ENCODE measurements at places on chromosomes 16 and 17.

DNA sequence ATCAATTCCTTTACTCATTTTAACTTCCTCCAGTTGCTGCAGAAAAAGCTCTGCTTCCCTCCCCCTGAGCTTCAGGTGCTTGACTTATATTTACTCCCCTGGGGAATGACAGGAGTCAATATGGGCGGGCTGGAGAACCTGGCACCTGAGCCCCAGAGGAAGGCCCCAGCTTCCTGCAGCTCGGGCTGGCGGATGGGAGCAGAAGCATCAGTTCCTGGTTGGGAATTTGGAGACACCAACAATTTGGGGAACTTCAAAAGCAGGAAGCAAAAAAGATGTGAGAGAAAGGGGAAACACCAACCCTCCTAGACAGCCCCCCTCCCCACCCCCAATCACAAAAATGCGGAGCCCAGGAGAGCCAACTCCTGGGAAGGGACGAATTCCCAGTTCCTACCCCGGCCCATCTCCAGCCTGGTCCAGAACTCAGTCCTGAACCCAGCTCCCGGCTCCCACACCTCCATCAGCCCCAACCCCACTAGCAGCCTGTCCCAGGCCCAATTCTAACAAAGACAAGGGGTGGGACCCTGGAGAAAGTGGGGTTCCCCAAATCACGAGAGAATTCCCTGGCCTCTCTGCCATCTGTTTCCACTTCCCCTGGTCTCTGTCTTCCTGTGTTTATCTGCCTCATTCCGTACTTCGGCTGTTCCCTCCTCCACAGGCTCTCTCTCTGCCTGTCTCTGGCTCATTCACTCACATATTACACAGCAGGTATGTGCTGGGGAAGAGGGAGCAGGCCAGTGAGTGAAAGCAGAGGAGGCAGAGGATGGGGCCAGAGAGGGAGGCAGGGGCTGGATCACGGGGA, 16.2 kb upstream of the ASGR2 start:
- no peak for DNase-seq

GRCh38 chr16:9092978-9093344, 1.5 kb downstream of the HAPSTR1 start:
- DNase-seq = no peak

GRCh38 chr16:85602402-85603202, 10.5 kb upstream of the GSE1 start:
- no peak for DNase-seq

GRCh38 chr17:82300707-82301270, 16.6 kb downstream of the CD7 start:
- no peak for DNase-seq

DNA sequence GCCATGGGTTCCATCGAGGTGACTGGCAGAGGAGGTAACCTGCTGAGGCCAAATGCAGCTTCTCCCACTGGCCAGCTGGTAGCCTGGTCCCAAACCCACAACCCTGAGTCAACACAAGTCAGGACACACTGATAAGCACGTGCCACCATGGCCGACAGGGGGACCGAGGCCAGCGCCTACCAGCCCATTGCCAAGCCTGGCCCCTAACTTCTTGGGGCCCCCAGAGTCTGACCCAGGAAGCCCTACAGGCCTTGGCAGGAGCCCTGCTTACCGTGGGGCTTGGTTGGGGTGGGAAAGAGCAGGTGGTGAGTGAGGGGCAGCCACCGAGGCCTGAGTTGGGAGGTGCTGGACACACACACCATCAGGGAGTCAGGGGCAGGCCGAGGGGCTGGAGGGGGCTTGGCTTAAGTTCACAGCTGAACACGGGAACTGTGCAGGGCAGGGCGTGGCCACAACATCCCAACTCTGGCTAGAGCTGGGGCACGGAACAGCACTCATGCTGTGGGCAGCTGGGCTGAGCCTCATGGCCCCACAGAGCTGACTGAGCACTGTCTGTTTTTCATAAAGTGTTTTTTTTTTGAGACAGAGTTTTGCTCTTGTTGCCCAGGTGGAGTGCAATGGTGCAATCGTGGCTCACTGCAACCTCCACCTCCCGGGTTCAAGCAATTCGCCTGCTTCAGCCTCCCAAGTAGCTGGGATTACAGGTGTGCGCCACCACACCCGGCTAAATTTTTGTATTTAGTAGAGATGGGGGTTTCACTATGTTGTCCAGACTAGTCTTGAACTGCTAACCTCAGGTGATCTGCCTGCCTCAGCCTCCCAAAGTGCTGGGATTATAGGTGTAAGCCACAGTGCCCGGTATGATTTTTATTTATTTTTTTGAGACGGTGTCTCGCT, 5.5 kb downstream of the MRPL28 start:
- no peak for DNase-seq

GRCh38 chr17:17098551-17099179, 56.4 kb downstream of the MPRIP start:
- no peak for DNase-seq

- DNase-seq = no peak
Observed at GRCh38 chr16:11358531-11358930, 13.3 kb downstream of the RMI2 start.

DNA sequence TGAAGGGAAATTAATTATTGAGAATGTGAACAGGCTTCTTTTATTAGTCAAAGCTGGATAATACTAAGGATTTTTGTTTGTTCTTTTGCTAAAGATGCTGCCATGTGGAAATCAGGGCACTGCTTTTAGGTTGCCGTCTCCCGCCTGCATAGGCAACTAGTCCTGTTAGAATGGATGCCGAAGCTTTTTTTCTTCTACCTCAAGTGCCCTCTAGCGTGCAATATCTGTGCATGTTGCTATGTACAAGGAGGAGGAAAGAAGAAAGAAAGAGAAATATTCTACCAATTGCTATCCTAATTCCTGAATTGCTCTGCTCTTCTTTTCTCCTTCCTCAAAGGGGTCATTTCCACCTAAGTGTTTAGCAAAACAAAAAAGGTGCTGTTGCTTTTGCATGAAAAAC, 5.2 kb upstream of the CDH8 start:
- DNase-seq = peak; percentile 53

DNA sequence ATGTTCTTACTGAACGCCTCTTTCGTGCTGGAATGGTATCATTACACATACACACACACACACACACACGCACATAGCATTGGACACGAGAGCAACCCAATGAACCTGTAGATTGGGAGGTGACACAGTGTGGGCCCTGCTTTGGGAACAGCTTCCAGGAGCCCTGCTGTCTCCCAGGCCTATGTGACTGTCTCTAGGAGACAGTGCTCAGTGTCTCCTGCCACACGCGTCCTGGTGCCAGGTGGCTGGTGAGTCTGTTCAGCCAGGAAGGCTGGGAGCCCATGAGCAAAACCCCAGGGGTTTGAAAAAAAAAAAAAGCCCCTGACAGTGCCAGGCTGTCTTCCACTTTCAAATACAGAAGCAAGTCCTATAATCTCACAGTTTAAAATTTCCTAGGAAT, 2.4 kb upstream of the SPOP start:
- no peak for DNase-seq

GRCh38 chr17:48589831-48590606, at the start of gene HOXB3:
HOXB3 (minus strand) TSS chr17:48590241; CDS start chr17:48552474, 37,767 bp downstream.
- DNase-seq = no peak

DNA sequence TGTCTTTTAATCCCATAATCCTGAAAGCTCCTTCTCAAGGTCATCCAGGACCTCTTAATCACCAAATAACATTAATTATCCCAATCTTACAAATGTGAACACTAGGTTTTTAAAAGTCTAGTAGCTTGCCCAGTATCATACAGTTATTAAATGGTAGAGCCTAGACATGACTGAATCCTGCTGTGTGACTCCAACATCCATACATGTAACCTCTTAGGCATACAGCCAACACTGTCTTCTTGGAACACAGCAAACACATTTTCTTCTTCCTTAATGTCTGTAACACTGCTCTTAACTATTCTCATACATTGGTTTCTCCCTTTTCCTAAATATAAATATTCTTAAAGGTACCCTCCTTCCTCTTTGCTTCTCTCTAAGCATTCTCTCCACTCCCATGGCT, 13.7 kb downstream of the BRIP1 start:
- DNase-seq = no peak

DNA sequence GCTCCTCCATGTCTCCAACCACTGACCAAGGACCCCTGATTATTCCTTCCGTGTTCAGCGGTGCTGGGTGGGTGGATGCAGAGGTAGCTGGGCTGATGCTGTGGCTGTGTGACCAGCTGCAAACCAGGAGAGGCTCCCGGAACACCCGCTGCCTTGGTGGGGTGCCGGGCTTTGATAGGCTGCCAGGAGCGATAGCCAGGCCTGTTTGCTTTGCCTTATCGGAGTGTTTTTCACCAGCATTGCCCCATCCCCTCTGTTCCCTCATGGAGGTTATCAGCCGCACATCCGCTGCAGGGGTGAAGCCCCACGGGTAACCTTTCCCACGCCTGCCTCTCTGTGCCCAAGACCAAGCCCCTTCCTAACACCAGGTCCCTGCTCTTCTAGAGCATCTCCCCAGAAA, 354.3 kb downstream of the C16orf95 start:
- DNase-seq = no peak

DNA sequence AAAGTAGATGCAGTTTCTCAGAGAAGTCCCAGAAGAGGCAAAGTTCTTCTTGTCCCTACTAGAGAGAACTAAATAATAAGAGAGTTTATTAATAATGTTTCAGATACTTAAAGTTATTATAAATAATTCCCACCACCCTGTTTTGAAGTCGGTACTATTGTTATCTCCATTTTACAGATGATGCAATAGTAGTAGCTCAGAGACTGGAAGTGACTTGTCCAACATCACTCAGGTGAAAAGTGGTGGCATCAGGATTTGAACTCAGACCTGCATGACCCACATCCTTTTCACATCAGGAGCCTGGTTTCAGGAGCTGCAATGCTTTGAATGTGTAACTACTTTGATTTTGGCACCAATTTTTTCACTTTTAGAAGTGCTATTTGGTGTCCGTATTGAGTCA, 52.7 kb downstream of the GPR139 start:
- DNase-seq = no peak

- DNase-seq = no peak
Observed at GRCh38 chr16:75416904-75417565, 16.3 kb downstream of the CFDP1 start.

- no peak for DNase-seq
Observed at GRCh38 chr17:55283256-55283965, 18.7 kb downstream of the HLF start.

DNA sequence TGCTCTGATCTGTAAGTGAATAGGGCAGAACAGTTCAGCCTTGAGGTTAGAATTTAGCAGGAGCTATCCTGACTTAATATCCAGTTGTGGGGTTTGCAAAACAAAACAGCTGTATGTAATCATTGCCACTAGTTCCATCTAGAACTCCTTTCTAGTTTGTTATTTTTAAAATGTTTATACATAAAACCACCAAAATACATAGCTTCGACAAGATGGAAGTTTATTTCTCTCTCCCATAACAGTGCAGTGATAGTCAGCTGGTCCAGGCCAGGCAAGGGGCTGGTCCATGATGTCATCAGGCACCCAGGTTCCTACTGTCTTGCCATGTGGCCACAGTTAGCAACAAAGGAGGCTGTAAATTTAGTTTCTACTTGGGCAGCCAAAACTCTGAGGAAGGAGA, 10.5 kb upstream of the PLK1 start:
- DNase-seq = no peak

GRCh38 chr17:31472137-31472536, 80.7 kb downstream of the RAB11FIP4 start:
- peak; percentile 68 for DNase-seq

GRCh38 chr16:59684911-59685310, 950.8 kb upstream of the GOT2 start:
- no peak for DNase-seq

GRCh38 chr17:81018044-81018802, 16.7 kb upstream of the BAIAP2 start:
- no peak for DNase-seq

DNA sequence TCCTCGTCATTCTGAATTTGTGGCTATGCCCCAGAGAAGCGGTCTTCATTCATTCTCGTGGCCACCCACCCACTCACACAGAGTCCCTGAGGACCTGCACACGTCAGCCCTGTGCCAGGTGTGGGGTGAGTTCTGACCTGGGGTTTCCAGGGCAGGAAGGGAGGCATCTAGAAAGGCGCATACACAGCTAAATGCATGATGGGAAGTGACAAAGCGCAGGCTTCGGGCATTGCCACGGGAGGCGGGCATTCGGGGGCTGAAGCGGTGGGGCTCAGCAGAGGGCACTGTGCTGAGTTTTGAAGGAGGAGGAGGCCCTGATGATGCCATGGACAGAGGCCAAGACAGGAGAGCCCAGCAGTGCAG, 10.9 kb downstream of the UBALD2 start:
- no peak for DNase-seq

DNA sequence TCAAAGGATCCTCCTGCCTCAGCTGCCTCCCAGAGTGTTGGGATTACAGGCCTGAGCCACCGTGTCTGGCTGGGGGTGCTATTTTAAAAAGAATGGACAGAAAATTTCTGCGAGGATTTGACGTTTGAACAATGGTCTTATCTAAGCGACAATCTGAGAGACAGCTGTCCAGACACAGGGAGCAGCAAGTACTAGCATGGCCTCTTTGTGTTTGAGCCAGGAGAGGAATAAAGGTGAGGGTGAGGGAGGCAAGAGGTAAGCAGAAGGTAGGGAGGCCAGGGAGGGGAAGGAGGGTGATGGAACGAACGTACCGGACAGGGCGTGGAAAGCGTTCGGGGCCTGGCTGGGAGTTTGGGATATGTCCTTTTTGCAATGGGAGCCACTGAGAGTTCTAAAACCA, 59.2 kb downstream of the PITPNC1 start:
- no peak for DNase-seq

GRCh38 chr17:80513892-80514291, 30.7 kb upstream of the RPTOR start:
- no peak for DNase-seq

GRCh38 chr17:75694536-75694935, 26.7 kb upstream of the ITGB4 start:
- no peak for DNase-seq

- no peak for DNase-seq
Observed at GRCh38 chr17:34974179-34974578, 6.1 kb upstream of the LIG3 start.

- DNase-seq = no peak
Observed at GRCh38 chr17:10091046-10091445, 107.4 kb downstream of the GAS7 start.

GRCh38 chr16:75048054-75048453, 49.2 kb downstream of the ZNRF1 start:
- DNase-seq = no peak

DNA sequence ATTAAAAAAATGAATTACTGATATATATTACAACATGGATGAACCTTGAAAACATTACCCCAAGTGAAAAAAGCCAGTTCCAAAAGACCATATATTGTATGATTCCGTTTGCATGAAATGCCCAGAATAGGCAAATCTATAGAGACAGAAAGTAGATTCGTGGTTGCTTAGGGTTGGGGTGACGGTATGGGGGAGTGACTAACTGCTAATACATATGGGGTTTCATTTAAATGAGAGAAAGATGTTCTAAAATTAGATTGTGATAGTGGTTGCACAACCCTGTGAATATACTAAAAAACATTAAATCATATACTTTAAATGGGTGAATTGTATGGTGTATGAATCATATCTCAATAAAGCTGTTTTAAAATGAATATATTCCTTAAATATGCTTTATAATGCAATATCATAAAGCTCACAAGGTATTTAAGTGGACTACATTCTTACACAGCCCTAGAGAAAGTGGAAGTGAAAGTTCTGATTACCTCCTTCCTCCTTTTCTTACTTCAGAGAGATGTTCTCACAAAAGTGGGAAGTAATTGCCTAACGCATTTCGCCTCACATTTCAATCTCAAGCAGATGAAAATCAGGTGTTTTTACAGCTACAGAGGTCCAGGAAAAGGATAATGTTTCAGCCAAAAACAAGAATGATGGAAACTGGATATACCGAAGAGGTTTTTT, 142.7 kb upstream of the GNAO1 start:
- no peak for DNase-seq

Measured in nucleus accumbens (tissue), 56 donors.